NCI-H1417 (cell line): ENCODE measurements at places on chromosomes 4 and X.
A peak's percentile ranks its signal among the peaks of the same experiment; 100 is the strongest.

GRCh38 chrX:122552286-122552800 is 631.7 kb upstream of the GRIA3 start:
- DNase-seq: no peak

GRCh38 chr4:101252721-101253120 is 94.6 kb downstream of the PPP3CA start:
- DNase-seq: no peak

DNA sequence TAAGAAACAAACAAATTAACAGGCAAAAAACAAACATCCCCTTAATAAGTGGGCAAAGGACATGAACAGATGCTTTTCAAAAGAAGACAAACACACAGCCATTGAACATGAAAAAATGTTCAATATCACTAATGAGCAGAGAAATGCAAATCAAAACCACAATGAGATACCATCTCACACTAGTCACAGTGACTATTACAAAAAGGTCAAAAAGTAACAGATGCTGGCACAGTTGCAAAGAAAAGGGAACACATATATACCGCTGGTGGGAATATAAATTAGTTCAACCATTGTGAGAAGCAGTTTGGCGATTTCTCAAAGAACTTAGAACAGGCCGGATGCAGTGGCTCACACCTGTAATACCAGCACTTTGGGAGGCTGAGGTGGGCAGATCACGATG is 146.1 kb upstream of the NEIL3 start:
- no peak for DNase-seq

- no peak for DNase-seq
Measured at GRCh38 chr4:7156328-7156727, 36.0 kb upstream of the SORCS2 start.

DNA sequence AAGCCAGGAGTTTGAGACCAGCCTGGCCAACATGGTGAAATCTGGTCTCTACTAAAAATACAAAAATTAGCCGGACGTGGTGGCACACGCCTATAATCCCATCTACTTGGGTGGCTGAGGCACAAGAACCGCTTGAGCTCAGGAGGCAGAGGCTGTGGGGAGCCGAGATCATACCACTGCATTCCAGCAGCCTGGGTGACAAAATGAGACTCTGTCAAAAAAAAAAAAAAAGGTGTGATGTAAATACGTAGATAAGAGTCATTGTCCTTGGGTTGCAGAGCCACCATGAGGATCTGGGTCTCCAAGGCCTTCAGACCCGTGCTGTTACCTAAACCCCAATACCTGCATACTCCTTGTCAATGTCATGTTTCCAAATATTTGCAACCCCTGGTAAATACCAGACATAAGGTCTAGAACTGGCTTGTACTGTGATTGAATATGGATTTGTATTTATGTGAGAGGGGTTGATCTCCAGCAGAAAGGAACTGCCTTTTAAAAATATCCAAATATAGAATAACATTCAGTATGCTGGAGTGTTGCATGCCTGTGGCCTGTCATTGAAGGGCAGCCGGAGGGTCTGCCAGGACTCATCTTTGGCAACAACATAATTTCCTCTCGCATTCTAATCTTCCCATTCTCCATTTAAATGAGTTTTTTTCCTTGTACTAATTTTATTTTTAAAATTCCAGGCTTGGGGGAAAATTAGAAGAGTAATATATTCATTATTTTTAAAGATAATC is 40.4 kb downstream of the ATXN3L start:
- no peak for DNase-seq

GRCh38 chrX:96372313-96373046 is 312.2 kb upstream of the DIAPH2 start:
- peak; percentile 67 for DNase-seq

DNA sequence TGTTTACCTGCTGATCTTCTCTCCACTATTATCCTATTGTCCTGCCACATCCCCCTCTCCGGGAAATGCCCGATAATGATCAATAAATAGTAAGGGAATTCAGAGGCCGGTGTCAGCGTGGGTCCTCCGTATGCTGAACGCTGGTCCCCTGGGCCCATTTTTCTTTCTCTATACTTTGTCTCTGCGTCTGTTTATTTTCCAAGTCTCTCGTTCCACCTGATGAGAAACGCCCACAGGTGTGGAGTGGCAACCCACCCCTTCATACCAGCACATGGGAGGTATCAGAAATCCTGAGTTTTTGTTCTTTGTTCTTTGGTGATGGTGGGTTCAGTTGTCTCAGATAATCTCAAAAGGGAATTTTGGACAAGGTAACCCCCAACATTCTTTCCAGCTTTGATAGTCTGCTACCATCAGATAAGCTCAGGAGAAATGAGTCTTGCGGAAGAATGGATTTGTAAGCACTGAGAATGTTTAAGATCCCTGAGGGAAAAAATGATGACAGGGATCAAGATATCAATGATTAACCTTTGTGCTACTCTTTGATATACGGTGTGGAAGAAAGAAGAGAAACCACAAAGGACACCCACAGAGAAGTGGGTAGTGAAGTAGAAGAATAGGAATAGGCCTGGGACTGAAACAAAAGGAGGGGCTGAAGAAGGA is 117.9 kb downstream of the CEP44 start:
- no peak for DNase-seq

GRCh38 chr4:118964891-118965411 is 76.3 kb downstream of the SYNPO2 start:
- DNase-seq: no peak

DNA sequence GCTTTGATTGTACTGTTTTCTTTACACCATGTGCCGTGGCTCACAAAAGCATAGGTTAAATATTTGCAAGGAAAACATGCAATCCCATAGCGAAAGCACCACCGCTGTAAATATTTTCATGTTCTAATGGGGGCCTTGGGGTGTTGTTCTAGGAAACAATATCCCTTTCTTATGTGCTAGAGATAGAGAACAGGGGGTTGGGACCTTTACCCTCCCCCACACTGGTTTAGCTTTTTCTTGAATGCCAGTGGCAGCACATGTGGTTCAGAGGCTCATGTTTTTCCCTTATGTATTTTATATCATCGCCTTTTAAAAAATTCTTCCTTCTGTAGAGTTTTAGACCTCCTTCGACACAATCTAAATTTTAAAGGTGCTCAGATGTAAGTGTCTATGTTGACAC is 422.6 kb upstream of the TENM3 start:
- DNase-seq: peak; percentile 27

DNA sequence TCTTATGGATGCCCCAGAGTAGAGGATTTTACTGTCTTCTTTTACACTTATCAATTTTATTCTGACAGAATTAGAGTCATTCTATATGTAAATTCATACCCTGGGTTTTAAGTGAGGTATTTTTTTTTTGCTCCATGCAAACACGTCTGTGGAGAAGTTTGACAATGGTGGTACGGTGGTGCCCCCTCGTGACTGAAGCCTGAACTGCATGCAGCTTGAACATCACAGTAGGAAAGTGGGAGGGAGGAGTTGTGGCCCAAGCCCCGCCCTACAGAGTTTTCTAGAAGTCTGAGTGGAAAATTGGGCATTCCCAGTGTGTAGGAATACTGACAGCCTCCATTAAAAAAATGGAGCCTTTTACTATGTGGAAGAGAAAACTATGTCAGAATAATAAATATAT is 73.3 kb upstream of the RAB40AL start:
- DNase-seq: peak; percentile 80

DNA sequence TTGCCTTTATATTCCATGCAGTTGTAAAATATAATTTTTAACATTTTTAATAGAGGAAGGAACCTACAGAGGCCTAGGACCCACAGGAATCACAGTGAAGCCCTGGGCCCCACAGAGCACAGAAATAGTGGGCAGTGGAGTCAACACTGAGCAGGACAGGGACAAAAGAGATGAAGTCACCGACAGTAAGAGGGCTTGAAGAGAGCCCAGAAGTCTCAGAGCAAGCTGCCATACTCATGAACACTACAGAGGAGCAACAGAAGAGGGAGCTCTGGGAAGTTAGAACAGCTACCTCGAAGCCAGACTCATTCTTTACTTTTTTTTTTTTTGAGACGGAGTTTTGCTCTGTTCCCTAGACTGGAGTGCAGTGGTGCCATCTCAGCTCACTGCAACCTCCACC is 149.3 kb upstream of the TENM3 start:
- DNase-seq: no peak

GRCh38 chr4:15398001-15398400 is 29.8 kb upstream of the C1QTNF7 start:
- DNase-seq: no peak

DNA sequence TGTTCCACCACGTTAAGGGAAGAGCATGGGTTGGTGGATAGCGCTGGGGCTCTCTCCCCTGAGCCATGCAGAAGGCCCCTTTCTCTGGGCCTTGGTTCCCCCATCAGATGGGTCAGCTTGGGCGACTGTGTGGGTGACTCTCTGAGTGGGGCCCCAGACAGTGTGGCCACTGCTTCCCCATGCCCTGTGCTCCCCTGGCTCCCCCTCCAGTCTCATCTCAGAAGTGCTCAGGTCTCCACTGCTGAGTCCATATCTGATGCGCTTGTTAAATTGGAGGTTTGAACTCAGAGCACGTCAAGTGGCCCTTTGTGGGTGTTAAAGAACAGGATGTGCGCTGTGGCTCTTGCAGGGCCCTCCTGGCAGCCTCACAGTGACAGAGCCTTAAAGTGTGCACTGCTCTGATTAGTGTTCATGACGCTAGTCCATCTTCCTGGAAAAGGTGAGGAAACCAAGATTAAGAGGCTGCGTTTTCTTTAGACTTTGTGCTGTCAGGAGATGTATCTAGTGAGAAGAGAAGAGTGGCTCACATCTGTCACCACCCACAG is 59.8 kb downstream of the NELFA start:
- DNase-seq: no peak

DNA sequence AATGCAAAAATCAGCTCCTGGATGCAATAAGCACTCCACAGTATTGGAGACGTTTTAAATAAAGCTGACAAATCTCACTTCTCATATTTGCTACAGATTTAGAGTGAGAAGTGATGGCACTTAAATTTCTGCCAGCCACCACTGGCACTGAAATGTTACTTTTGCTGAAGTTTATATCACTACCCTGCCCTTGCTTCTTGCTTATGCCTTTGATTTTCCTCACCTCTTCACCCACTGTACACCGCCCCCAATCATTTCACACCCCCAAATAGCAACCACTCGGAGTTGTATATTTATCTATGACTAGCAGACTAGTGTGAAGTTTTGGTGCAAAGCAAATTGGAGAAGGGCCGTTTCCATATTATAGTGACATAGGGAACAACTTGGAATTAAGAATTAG is 19.9 kb upstream of the SLC7A11 start:
- DNase-seq: no peak

- DNase-seq: no peak
Measured at GRCh38 chr4:177190995-177191580, 118.6 kb upstream of the NEIL3 start.

- DNase-seq: no peak
Measured at GRCh38 chr4:181582595-181582994, 660.6 kb upstream of the TENM3 start.
